ENCODE measurements at places on chromosomes 7 and 10. TPM values are rescaled to one million over a fixed set of nuclear protein-coding genes. Genes with fewer than 3 reads are reported as not detected.

Gene LBX1
- not detected for total RNA-seq

Gene CCDC146
- 11.8 TPM for total RNA-seq

DNA sequence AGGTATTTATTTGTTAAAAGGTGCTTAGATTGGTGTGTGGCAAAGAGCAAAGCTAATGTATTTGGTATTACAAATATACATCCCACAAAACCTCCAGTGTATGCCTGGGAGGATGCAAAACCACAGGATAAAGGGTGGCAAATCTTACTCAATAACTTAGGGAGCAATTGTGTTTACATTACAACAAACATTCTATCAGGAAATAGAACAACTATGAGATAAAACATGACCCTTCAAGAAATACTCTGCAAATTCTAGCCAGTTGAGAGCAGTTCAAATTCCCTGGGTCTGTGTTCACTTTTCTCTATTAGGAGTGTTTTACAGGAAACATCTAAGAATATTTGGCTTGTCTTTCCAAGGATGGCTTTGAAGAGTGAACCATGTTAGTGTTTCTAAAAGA lies 64.9 kb downstream of the CUL1 start:
- peaks cover 22% of the 10 kb centered on the region for H3K36me3 ChIP-seq
- no peaks in the 10 kb centered on the region for H3K4me1 ChIP-seq
- H3K27ac ChIP-seq: no peak overlapping the region
- no peak overlapping the region for H3K4me3 ChIP-seq
- no peak for DNase-seq

DNA sequence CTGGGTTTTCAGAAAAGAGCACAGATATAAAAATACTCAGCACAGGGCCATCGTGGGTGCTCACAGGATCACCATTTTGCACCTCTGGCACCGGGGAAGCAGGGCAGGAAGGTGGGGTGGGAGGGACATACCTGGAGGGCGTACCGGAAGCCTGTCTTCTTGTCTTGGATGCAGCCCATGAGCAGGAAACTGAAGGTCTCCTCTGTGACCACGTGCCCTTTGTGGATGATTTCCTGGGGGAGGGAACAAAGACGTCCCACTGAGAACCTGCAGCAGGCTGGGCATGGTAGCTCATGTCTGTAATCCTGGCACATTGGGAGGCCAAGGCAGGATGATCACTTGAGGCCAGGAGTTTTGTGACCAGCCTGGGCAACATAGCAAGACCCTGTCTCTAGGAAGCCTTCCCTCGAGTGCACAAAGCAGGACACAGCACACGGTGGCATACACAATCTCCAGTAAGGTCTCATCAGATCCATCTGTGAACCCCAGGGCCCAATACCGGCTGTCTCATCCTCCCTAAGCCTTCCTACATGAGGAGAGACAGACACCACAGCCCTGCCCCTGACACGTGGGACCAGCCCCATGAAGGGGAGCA lies 9.5 kb downstream of the PTCD1 start:
- H3K4me3 ChIP-seq: no peak overlapping the region
- no peak for DNase-seq
- H3K27ac ChIP-seq: no peak overlapping the region
- H3K36me3 ChIP-seq: peaks cover 42% of the 10 kb centered on the region
- no peaks in the 10 kb centered on the region for H3K4me1 ChIP-seq
- no peaks in the 10 kb centered on the region for H3K27me3 ChIP-seq

DNA sequence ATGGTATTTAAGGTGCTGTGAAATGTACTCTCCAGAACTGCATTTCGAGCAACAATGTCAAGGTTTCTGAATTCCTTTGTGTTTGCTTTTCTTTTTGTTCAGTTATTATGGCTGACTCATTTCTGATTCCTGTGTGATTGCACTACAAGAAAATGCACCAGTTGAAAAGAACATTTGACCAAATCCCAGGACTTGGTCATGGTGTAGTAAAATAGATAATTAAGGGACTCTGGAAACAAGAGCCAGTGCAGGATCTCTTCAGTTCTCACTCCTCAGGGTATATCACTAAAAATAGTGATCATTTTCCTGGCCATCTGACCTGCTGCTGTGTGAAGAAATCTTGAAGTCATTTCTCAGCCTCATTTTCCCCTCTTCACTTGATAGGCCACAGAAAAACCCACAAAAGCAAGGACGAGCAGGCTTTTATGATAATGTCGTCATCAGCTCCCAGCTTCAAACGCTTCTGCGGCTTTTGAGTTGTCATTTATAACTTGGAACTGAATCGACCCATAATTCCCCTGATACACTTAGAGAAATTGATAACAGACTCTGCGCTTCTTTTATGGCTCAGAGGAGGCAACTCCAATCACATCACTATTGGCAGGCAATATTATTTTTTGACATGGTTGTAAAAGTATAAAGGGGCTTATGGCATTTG lies 274.7 kb downstream of the HDAC9 start:
- H3K27ac ChIP-seq: no peak overlapping the region
- no peaks in the 10 kb centered on the region for H3K4me1 ChIP-seq
- DNase-seq: no peak
- H3K36me3 ChIP-seq: no peaks in the 10 kb centered on the region
- no peak overlapping the region for H3K4me3 ChIP-seq

- H3K27me3 ChIP-seq: no peaks in the 10 kb centered on the region
- H3K36me3 ChIP-seq: no peaks in the 10 kb centered on the region
- peaks cover 13% of the 10 kb centered on the region for H3K4me1 ChIP-seq
- H3K27ac ChIP-seq: no peak overlapping the region
- DNase-seq: no peak
These were observed 13.9 kb downstream of the FKBP6 start for GRCh38 chr7:73341877-73342276.

Measured in thoracic aorta (tissue), 2 donors.